NCI-H146 (cell line): ENCODE measurements at places on chromosomes 5 and 9.
A peak's percentile ranks its signal among the peaks of the same experiment; 100 is the strongest.

DNA sequence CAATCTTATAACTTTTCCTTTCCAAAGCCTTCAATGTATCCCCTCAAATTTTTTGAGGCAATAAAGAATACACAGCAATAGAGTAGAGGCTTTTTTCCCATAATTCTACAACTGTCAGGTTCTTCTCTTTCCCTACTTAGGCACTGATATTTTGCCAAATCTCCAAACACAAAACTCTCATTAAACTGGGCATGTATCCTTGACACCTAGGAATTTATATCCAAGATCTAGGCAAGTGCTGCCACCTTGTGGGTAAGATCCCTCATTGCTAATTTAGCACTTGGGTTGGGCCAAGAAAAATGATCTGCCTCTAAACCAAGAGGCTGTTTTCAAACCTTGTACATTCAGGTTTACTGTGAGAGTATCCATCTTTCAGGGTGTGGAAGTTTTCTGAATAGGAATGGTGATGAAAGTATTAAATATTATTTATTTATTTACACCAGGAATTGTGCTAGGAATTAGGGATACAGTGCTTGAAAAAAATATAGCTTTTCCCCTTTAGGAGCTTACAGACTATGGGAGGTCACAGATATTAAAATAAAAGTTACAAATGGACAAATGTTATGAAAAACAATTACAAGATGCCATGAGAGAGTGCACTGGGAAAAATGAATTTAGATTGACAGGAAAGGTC lies 17.6 kb downstream of the TSTD2 start:
- peak; percentile 35 for DNase-seq

- no peak for DNase-seq
These were observed 16.0 kb downstream of the CEMIP2 start for GRCh38 chr9:71752352-71752751.

GRCh38 chr5:117455236-117456233 lies 880.9 kb upstream of the SEMA6A start:
- no peak for DNase-seq

- DNase-seq = no peak
These were observed 42.0 kb downstream of the PIP5K1B start for GRCh38 chr9:68747043-68747533.

GRCh38 chr5:179716286-179716685 lies 16.3 kb upstream of the MAML1 start:
- DNase-seq = no peak

DNA sequence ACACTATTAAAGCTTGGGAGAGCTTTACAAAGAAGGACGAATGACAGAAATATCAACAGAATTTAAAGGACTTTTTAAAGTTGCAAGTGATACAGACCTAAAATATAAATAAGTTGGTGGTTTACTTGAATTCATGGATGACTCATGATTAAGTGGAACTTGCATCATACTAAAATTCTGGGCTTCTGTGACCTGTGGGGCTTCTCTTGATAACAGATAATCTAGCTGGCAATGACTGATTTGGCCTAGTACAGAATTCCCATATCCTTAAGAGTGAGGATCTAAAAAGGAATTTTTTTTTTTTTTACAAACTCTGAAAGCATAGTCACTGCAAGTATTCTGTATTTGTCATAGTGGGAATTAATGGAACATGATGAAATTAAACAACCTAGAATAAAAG lies 543.7 kb upstream of the SGCD start:
- DNase-seq = no peak

DNA sequence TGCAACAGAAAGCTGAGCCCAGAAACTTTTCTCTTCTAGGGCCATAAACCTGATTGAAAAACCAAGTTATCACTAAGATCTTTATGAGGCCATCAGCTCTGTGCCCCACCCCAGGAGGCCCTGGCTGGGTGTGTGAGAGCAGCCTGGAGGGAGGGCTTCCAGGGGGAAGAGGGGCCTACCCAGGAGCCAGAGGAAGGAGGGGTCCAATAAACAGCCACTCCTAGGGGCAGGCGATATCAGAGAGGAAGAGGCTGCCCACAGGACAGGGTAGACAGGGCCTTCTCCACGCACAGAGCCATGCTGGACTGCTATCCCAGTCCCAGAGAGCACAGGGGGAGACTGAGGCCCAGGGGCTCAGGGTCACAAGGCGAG lies 4.5 kb upstream of the CDX1 start:
- no peak for DNase-seq

GRCh38 chr9:138067613-138068367 lies 190.2 kb downstream of the CACNA1B start:
- no peak for DNase-seq

- peak; percentile 98 for DNase-seq
These were observed 124.9 kb downstream of the TTC39B start for GRCh38 chr9:15182101-15182551.

DNA sequence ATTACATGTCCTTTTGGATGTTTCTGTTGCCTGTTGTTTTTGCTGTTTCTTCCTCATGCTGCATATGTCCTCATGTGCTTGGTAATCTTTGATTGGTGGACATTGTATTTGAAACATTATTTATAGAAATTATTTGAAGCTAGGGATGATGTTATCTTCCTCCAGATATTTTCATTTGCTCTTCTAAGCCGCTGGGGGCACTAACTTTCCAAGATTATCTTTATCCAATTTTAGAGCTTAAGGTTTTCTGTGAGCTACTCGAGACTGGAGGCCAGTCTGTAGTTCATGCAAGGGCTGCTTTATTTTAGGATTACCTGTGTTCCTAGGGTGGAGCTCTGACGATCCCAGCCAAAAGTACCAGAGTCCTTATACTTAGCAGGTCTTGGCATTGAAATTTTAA lies 40.9 kb downstream of the STX17 start:
- no peak for DNase-seq

DNA sequence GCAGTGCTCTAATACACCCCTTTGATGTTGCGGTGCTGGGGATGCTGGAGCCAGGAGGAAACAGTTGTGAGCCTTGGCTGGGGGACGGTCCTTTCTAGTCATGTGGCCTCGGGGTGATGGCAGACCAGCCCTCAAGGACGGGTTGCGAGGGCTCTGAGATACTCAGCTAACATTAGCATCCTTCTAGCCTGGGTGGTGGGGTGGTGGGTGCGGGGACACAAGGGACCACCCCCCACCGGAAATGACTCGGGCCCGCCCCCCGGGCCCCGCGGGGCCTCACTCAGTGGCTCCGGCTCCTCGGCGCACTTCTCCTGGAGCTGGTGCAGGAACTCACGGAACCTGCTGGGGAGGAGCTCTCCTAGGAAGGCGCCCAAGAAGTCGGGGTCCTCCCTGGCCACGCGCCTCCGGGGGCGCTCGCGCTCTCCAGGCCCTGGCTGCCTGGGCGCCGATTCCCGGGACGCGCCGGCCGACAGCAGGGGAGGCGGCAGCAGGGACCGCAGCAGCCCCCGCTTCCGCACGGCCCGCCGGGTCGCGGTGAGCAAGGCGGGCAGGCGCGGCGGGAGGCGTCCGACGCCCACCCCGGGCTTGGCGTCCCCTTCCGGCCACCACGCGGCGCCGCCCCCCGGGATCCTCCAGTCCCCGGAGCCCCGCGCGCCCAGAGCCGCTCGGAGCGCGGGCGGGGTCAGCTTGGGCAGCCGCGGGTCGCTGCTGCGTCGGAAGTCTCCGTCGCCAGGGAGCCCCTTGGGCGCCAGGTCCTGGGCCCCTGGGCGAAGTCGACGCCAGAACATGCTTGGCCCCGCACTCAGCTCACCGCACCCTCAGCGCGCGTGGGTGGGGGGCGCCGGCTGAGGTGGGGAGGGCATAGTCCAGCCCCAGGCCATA lies 873 bp downstream of the C9orf50 start:
- no peak for DNase-seq

GRCh38 chr5:57983426-57983825 lies 476.5 kb downstream of the PLK2 start:
- no peak for DNase-seq

DNA sequence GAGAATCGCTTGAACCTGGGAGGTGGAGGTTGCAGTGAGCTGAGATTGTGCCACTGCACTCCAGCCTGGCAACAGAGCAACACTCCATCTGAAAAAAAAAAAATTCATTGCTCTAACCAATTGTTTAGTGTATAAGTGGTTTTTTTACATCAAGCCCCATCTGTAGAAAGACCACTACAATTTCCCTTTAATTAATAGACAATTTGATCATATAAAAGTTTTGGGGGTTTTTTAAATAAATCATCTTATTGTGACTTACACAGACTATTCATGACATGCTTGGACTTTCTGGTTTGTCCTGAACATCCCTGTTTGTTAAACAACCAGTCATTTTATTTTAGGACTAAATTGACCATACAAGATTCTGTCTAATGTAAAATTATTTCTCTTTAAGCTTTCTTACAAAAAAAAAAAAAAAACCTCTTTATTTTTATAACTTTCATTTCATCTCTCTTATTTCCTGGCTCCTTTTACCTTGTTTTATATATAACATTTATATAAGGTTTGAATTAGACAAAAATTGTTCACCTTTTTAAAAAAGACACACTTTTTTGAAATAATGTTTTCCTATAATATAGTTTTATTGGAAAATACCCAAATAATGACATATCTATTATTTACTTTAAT lies 9.8 kb upstream of the FANCC start:
- no peak for DNase-seq

DNA sequence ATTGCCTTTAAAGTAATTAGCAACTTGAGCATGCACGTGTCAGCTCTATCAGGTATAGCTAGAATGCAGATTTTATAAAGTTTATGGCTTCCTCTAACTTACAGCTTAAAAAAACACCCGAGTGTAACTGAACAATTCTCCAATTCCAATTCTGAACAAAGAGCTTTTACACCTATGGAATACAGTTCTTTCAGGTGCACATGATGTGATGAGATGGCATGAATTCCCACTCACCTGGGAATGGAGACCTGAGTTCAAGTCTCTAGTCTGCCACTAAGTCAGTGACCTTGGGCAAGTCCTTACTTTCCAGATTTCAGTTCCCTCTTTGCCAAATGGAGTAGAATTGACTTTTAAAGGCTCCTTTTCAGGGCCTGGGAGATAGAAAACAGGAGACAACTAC lies 1.8 kb downstream of the ZFAND5 start:
- DNase-seq = no peak

GRCh38 chr5:14038341-14038959 lies 94.0 kb upstream of the DNAH5 start:
- no peak for DNase-seq

DNA sequence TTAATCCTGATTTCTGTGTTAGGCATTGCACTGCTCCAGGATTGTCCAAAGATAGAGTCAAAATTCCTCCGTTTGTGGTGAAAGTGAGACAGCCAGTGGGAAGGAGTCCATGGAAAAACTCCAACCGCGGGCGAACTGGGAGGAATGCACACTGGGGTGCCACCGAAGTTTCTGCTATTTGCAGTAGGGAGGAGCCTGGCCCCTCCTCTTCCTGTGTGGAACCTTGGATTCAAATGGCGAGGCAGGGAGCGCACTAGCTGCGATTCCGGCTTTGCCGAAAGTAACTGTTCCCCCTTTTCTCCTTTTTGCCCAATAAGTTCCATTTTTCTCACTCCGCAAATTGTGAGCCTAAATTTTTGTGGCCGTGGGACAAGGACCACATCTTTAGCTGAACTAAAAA lies 9.3 kb downstream of the BAAT start:
- DNase-seq = no peak

DNA sequence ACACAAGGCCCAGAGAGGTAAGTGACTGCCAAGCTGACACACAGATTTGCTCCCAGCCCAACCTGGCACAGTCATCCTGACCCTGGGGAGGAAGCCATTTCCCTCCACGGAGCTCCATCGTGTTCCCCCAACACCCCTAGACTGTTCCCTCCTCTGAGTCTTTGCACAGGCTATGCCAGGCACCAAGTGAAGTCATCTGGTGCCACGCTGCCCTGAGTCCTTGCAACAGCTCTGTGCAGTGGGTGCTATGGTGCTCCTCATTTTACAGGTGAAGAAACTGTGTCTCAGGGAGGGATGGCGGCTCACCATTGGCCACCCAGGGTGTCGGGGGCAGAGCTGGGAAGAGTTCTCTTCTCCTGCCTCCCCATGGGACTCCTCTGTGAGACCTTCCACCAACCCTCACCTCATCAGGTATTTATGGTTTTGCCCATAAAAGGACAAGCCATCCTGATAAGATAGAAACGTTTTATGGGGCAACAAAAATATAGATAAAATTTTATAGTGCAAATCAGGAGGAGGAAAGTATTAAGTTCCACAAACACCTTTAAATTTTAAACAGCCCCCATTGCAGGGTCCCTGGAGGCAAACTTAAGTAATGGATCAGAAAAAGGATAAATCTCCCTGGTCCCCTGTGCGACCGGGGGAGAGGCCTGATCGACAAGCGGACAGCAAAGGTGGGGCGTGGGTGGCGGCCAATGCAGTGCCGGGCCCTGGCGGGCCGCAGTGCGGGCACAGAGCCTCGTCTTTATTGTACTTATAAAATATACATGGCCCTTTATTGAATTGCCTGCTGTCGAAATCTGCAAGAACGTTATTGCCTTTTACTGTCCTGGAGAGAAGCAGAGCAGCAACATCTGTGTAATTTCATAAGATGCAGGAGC lies 50.2 kb upstream of the ZBTB43 start:
- DNase-seq = no peak

DNA sequence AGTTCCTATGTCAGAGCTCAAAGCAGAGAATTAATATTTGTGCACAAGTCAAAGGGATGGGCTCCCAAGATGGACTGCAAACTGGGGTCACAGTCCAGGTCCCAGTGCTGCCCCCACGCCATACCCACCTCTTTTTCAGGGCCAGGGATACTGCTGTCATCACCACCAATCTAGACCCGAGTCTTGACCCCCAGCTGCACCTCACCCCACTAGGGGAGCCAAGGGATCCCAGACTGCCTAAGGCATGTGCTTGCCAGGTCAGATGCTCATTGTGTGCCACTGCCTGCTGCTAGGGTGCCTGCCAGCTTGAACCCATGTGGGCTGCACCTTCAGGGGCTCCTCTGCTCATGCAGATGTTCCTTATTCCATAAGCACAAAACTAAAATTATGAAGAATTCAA lies 215.6 kb upstream of the NREP start:
- DNase-seq = no peak

GRCh38 chr5:51622161-51622790 lies 239.0 kb downstream of the ISL1 start:
- DNase-seq = no peak

GRCh38 chr9:7770111-7770510 lies 29.5 kb downstream of the DMAC1 start:
- no peak for DNase-seq

DNA sequence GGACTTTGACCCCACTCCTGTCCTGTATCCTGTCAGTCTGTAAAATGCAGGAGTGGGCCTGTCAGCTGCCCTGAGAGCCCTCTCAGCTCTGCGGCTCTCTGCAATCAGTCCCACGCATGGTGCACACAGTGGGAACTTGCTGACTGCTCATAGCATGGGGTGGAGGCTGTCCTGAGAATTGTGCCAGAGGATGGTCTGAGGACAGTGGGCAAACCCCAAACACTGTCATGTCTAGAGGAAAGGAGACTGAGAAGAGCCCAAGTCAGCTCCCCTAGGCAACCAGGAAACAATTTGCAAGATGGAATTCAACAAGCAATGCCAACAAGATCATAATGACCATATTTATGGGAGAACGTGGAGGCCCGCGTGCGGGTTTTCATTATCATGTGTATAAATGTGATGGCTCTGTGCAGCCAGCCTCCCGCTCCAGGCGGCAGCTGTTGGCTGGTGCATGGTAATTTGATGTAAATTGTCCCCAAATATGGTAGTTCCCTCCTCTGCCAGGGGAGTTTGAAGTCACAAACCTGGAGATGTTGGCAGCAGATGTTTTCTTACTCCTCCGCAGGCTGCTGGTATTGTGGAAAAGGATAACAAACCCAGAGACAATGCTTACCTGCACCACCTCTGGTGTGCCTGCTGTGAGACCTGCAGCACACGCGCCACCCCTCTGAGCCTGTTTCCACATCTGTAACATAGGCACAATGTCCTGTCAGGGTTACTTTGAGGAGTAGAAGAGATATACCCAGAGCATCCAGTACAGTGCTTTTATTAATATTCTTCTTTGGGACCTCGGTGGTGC lies 39.8 kb upstream of the ALDH1B1 start:
- peak; percentile 81 for DNase-seq
